ENCODE measurements at places on chromosomes 2 and 18.
A peak's percentile ranks its signal among the peaks of the same experiment; 100 is the strongest.

DNA sequence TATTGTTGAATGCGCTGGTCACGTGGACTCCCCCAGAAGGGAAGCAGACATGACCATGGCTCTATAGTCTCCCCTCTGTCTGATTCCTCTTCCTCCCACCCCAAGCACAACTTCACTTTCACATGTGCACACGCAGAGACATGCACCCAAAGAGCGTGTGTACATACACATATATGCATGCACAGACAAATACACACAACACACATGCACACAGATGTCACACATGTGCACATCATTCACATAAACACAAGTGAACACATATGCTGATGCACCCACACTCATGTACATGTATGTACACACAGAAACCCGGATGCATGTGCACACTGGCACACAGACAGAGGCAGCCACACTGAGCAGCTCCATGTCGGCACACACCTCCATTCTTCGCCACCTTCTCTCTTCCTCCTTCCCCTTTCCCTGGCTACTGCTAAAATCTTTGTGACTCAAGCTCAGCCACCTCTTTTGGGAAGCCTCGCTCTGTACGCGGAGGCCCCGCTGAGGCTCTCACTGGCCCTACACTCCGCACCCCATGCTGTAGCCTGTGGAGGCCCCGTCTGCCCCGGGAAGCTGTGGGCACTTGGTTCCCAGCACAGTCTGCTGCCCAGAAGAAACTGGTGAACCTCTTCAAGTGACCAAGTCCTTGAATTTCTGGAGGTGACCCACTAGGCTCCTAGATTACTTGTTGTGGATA lies 101.6 kb upstream of the TEX51 start:
- no peak for DNase-seq
- no peak overlapping the region for H3K4me3 ChIP-seq
- no peaks in the 10 kb centered on the region for H3K4me1 ChIP-seq

DNA sequence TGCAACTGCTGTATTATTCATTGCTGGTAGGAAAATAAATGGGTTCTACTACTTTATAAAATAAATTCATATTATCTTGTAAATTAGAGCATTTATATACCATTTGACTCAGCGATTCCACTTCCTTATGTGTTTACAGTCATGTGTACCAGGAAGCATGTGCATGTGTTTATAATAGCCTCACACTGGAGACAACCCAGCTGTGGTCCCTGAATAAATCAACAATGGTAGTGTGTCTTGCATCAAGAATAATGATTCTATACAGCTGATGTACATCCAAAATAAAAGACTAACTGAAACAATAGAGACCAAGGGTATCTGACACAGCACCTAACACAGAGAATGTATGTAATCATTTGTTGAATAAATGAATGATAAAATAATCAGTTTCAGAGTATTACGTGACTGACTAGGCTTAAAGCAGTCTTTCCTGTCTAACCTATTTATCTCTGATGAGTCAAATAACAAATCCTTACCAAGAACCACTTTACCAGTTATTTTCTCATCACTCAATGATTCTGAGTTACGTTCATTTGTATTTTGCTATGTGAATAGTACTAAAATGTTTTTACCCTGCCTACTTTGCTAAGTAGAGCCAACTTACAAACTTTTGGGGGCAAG lies 216.8 kb downstream of the UBE2E3 start:
- H3K36me3 ChIP-seq: no peaks in the 10 kb centered on the region
- H3K4me3 ChIP-seq: no peak overlapping the region
- H3K27ac ChIP-seq: no peak overlapping the region
- no peaks in the 10 kb centered on the region for H3K27me3 ChIP-seq

DNA sequence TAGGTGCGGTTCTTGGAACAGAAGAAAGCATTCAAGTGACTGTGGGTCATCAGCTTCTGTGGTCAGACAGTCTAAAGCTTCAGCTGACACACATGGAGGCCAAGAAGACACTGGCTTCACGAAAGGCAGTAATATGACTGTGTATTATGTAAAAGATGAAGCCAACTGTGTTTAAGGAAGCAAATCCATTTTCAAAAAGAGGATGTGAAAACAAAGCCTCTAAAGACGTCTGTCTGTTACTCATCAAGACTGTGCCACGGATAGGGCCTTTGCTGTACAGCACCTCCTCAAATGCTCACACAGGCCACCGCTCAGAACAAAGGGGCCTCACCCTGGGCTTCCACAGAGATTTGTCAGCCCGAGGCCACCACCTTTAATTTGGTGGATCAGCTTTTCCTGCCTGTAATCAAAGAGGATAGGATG lies 21.1 kb upstream of the TMEM163 start:
- H3K4me3 ChIP-seq: no peak overlapping the region
- peak; percentile 14 for DNase-seq
- H3K27me3 ChIP-seq: no peaks in the 10 kb centered on the region
- H3K36me3 ChIP-seq: no peaks in the 10 kb centered on the region

DNA sequence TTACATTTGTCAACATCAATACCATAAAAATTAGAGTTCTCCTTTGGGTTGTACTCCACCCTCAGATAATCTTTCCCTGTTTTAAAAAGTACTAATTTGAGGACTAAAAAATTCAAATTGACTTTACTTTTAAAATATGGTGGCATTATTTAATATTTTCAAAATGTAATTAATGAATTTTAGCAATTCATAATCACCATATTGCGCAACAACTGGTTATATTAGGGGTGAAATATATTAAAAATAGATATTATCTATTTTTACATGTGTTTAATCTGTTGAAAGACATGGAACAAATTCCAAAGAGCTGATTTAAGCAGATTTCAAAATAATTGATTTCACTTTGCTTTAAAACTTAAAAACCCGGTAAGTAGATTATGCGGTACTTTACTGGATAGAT lies 236.6 kb upstream of the NOL4 start:
- no peaks in the 10 kb centered on the region for H3K4me1 ChIP-seq
- no peak overlapping the region for H3K4me3 ChIP-seq
- no peak overlapping the region for H3K27ac ChIP-seq
- no peaks in the 10 kb centered on the region for H3K27me3 ChIP-seq
- no peak for DNase-seq

GRCh38 chr2:168526641-168527040 lies 70.6 kb downstream of the CERS6 start:
- no peaks in the 10 kb centered on the region for H3K27me3 ChIP-seq
- peak; percentile 71 for DNase-seq
- peaks cover 88% of the 10 kb centered on the region for H3K4me1 ChIP-seq
- H3K4me3 ChIP-seq: peak overlapping the region; percentile 30
- H3K36me3 ChIP-seq: no peaks in the 10 kb centered on the region

DNA sequence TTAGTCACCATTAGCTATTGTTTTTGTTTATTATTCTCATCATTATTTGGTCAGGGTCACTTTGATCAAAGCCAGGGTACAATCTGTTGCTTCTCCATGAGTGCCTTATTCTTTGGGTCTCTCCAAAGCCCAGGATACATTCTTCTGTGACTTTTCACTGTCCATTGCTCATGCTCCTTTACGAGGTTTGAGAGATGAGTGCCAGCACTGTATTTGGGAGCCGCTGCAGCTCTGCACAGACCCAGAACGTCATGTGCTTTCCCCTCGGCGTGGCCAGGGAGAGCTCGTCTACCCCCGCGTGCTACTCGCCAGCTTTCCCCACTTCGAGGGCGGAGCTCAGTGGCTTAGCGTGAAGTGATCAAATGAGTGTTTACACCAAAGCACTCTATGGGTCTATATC lies 123.7 kb downstream of the COL6A3 start:
- peak overlapping the region; percentile 85 for H3K27ac ChIP-seq
- peaks cover 27% of the 10 kb centered on the region for H3K4me1 ChIP-seq
- DNase-seq: peak; percentile 91
- no peaks in the 10 kb centered on the region for H3K27me3 ChIP-seq

- peaks cover 3% of the 10 kb centered on the region for H3K27me3 ChIP-seq
- H3K27ac ChIP-seq: no peak overlapping the region
- no peaks in the 10 kb centered on the region for H3K36me3 ChIP-seq
- no peaks in the 10 kb centered on the region for H3K4me1 ChIP-seq
- no peak for DNase-seq
Measured at GRCh38 chr2:74571058-74571457, 16.5 kb downstream of the DOK1 start.

GRCh38 chr2:99572373-99573164 lies 82.8 kb upstream of the REV1 start:
- no peak for DNase-seq
- H3K36me3 ChIP-seq: no peaks in the 10 kb centered on the region
- no peak overlapping the region for H3K27ac ChIP-seq
- no peaks in the 10 kb centered on the region for H3K27me3 ChIP-seq

DNA sequence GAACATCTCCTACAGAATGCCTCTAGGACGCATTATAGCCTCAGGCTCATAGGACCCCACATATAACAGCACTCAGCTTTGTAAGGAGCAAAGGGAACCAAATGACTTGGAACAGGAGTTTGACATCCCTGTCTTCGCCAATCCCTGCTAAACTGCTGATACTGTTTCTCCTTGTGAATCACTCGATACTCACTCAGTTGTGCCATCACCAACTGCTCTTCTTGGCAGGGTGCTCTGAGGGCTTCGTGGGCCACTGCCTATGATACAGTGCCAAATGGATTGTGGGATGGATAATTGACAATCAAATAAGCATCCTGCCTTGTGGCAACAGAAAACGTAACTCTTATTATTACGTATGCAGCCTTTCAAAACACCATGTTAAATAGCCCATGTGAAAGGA lies 396.3 kb downstream of the RIT2 start:
- no peaks in the 10 kb centered on the region for H3K36me3 ChIP-seq
- H3K4me1 ChIP-seq: no peaks in the 10 kb centered on the region
- no peak overlapping the region for H3K27ac ChIP-seq
- DNase-seq: no peak
- no peak overlapping the region for H3K4me3 ChIP-seq

GRCh38 chr2:233221378-233222063 lies 30.0 kb upstream of the ATG16L1 start:
- no peaks in the 10 kb centered on the region for H3K36me3 ChIP-seq
- H3K27ac ChIP-seq: no peak overlapping the region
- H3K4me3 ChIP-seq: no peak overlapping the region
- H3K4me1 ChIP-seq: no peaks in the 10 kb centered on the region
- H3K27me3 ChIP-seq: no peaks in the 10 kb centered on the region

DNA sequence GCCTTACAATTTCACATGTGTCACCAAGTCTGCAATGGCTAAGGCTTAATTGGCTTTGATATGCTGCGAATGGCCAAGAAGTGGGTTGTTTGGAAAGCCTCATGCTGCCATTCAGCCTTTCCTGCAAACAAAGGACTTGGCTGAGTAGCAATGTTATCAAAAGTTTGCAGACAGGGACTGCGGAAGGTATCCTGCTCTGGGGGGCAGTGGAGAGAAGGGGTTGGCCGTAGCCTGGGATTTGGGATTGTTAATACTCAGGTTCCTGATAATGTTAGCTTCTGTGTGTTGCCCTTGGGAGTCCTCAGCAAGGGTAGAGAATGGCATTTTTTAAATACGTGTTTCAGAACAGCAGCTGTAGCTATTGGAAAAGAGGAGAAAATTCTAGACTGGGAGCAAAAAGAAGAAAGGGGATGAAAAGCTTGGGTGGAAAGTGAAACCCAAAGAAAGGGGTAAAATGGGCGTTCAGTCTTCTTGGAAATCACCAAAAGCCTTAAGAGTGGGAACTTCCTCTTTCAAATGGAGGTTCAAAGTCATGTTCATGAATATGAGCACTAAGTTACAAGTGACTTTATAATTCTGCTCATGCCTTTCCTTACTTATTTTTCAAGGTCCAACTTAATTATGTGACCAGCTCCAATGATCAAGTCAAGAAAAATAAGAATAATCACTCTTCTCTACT lies 325.1 kb downstream of the RNF144A start:
- no peaks in the 10 kb centered on the region for H3K4me1 ChIP-seq
- H3K27me3 ChIP-seq: no peaks in the 10 kb centered on the region
- DNase-seq: no peak
- no peaks in the 10 kb centered on the region for H3K36me3 ChIP-seq
- no peak overlapping the region for H3K4me3 ChIP-seq

DNA sequence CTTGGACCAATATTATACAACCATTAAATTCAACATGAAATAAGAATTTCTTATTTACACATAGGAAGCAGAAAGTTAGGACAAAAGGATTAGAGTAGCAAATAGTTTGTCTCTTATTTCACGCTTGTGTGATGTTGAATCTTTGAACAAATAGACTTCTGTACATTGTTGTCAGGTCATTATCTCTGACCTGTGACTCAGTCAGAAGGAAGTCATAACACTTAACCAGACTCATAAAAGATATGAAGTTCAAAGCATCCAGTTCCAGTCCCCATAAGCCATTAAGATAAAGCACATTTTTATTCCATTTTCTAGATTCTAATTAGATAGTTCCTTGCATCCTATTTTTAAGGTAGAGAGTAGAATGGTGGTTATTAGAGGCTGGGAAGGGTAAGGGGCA lies 130.8 kb downstream of the UPP2 start:
- DNase-seq: no peak
- H3K4me3 ChIP-seq: no peak overlapping the region
- H3K4me1 ChIP-seq: no peaks in the 10 kb centered on the region
- no peaks in the 10 kb centered on the region for H3K27me3 ChIP-seq
- no peak overlapping the region for H3K27ac ChIP-seq
- H3K36me3 ChIP-seq: no peaks in the 10 kb centered on the region

All from gastrocnemius medialis (tissue), 4 donors.